CD4-positive, alpha-beta T cell treated with Interleukin-4 for 4 hours (primary cell): ENCODE measurements at places on chromosomes 5 and 9.

- no peak for DNase-seq
Observed at GRCh38 chr5:16497546-16497945, 31.9 kb upstream of the ZNF622 start.

DNA sequence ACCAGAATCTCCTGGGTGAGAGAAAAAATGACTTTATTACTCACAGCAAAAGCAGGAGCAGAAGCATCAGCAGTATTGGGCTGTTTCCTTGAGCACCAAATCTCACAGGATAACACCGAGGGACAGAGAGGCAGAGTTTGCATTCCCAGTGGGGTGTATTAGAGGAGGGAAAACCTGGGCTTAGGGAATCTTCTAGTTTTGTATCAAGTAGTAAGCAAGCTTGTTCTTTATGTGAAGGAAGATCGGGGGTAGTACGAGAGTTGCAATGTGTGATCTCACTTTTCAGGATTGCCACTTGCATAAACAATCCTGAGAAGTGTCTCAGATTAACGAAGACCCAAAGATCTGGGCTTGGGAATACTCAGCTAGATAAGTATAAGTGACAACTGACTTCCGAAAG, 1163.0 kb downstream of the TAF11L14 start:
- no peak for DNase-seq

GRCh38 chr5:77958642-77959330, 182.6 kb upstream of the TBCA start:
- no peak for DNase-seq

GRCh38 chr5:155735388-155735787, 591.6 kb upstream of the SGCD start:
- DNase-seq: no peak

GRCh38 chr5:128287740-128288139, 204.2 kb downstream of the SLC12A2 start:
- DNase-seq: no peak

GRCh38 chr5:15371184-15371583, 128.8 kb upstream of the FBXL7 start:
- no peak for DNase-seq

- DNase-seq: no peak
Observed at GRCh38 chr9:87750726-87751125, 24.8 kb downstream of the CTSL start.

DNA sequence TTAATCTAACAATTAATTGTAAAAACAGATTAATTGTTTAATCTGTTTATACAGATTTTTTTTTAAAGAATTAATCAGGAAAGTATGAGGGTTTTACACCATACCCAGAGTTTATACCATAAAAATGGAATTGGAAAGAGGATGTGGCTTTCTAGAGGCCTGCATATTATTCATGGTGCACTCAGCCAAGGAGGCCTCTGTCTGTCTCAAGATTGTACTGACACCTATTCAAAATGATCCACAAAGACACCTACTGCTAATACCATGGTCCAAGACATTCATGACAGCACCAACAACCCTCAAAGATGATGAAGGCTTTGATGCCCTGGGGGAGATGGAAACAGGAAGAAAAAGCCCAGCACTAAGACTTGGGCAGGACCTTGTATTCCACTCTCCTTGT, 58.1 kb upstream of the MAST4 start:
- no peak for DNase-seq

DNA sequence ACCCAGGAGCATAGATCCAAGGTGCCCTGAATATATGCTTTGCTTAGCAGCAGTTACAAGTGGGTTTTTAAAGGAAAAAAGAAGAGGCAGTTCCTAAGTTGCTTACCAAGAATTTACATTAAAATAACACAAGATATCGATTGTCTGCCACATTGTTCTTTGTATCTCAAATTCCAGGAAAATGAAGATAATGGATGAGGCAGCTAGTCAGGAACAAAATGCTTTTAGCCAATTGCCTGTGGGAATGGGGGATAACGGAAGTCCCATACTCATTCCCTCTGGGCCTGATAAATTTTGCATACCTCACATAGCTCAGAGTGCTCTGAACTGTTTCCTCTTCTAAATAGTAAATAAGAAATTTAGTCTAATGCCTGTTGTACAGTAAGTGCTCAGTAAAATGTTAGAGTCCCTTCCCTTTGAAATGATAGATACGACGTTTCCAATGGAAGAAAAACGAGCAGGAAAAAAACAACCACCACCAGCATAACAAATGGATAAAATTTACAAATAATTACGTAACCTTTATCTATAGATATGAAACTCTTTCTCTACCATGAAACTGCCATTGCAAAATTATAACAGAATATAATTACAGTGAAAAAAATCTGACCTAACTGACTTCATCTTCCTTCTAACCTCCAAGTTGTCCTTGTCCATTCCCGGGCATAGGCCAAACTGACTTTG, 35.5 kb upstream of the TENT2 start:
- DNase-seq: no peak

- no peak for DNase-seq
Observed at GRCh38 chr9:95204710-95205109, 112.8 kb downstream of the FANCC start.

GRCh38 chr5:159586921-159587320, 256.6 kb upstream of the IL12B start:
- DNase-seq: no peak

GRCh38 chr5:88188458-88189132, 80.0 kb downstream of the TMEM161B start:
- no peak for DNase-seq

GRCh38 chr5:85841653-85842052, 776.1 kb upstream of the COX7C start:
- DNase-seq: no peak

GRCh38 chr5:113067635-113068344, 91.2 kb downstream of the DCP2 start:
- DNase-seq: no peak

GRCh38 chr5:54294097-54294667, 16.2 kb downstream of the ARL15 start:
- no peak for DNase-seq

DNA sequence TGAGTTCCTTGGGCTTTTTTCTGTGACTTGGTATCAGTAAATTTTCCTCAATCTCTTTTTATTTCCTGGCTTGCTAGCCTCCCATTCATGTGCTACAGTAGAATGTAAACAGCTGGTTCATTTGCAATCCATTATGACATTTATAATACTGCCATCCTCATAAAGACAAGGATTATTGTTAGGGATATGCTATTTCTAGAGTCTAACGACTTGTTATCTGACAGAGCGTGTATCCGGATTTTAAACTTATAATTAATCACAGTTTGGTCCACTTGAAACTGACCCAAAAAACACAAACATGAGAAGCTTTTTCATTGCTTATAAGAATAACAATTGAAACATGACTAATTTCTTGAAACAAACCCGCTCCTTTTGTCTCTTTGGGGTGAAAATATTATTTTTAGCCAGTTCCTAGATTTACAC, 585.8 kb downstream of the TLE4 start:
- no peak for DNase-seq

GRCh38 chr5:32388432-32389129, 56.0 kb downstream of the ZFR start:
- no peak for DNase-seq

DNA sequence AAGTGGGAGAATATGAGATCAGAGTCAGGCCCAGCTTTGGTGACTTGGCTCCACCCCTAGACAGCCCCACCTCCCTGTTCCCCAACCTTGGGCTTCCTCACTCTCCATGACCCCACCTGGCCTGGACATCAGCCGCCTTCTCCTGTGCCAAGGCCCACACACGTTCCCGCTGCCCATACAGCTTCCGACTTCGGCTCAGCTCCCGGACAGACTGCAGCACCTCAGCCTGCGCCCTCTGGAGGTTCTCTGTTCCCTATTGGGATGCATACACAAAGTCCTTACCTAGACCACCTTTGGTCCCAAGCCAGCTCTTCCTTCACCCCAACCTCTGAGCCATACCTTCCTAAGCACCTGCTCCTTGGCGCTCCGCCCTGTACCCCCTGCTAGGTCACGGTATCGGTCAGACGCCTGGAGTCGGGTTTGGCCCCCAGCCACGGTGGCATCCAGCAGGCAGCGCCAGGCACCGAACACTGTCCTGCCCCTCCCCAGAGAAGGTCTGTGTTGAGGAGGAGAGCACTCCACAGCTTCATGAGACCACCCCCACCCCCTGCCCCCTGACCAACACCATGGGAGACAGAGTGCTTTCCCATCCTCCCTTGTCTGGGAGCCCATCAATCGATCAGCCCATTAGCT, 2.0 kb downstream of the FCHSD1 start:
- DNase-seq: no peak

- peak; percentile 53 for DNase-seq
Observed at GRCh38 chr5:6745706-6746222, 32.5 kb downstream of the TENT4A start.

DNA sequence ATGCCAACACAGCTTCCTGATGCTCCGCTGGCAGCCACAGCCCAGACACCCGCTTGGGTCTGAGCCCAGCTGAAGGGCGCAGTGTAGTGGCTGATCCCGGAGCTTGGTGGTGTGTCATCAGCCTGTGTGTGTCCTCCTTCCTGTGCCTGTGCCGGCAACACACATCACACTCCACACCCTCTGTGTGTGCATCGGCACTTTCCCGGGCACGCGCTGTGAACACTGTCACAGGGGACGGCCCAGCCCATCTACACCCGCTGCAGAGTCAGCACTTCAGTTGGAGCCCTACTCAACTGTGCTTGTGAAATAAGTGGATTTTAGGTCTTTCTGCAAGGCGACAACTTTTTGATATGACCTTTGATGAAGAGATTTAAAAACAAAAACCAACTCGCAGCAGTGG, 189.4 kb downstream of the IRX2 start:
- no peak for DNase-seq

- no peak for DNase-seq
Observed at GRCh38 chr5:112983363-112983762, 6.8 kb downstream of the DCP2 start.

DNA sequence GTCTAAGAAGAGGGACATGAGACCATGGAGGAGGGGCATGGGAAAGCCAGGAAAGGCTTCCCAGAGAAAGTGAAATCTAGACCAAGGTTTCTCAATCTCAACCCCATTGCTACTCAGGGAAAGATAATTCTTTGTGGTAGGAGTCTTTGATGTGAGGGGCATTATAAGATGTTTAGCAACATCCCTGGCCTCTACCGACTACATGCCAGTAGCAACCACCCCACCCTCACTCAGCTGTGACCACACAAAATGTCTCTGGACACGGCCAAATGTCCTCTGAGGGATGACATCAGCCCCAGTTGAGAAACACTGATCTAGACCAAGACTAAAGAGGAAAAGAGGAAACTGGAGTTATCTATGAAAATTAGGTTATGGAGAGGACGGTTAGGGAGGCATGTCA, 298.5 kb upstream of the KIF2A start:
- DNase-seq: no peak

- no peak for DNase-seq
Observed at GRCh38 chr5:149902177-149902576, 42.4 kb downstream of the PDE6A start.

DNA sequence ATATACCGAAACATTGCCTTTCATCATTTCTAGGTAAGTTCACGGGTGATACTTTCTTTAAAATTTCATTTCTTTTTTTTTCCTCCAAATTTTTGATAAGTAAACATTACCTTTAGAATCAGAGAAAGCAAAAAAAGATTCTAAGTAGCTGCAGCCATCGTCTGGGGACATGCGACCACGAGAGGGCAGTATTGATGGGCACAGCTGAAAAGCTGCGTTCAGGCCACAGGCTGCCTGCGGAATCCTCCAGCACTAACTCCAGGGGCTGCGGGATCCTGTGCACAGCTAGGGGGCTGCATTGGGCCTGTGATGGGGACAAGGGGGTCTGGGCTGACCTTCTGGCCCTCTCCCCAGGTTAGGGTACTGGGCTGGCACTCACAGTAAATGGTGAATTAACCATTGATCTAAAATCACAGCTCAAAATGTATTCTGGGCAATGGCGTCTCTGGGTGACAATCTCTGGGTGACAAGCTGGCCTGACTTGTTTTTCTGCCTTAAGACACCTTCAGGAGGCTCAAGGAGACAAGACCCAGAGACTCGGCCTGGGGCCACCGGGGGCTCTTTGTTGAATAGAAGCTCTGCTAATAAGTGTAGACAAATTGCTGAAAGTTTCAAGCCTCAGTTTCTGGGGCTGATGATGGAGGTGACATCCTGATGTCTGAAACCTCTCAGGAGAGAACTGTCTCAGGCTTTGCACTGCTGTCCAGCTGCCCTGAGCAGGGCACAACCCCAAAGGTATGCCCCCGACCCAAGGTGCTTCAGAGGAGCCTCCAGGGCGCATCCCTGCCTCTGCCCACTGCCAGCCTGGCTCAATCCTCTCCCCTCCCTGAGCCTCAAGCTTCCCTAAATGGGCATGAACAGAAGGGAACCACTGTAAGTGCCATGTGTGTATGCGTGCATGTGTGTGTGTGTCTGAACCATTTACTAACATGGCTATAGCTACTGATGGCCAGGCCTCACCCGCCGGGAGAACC, 44.3 kb upstream of the SARDH start:
- DNase-seq: peak; percentile 48

DNA sequence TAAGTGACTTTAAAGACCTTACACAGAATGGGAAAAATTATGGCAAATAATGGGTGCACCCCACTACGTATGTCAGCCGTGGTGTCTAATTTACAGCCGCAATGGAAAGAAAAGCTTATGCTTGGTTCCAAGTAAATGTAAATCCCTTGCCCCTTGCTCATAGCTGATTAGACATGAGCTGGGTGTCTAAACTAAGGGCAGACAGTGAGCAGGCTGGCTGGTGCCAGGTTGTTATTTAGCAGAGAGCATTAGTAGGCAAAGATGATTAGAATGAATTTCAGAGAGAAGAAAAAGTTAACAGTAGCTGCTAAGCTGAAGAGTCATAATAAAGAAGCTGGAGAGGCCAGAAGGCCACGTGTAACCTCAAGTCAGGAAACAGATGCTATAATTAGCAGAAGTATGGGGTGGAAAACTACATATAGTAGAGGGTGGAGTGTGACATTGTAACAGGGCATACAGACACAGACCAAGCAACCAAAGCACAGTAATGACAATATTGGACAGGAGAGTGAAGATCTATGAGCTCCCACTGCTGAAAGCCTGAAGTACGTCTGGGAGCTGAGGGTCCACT, 257.7 kb downstream of the MCTP1 start:
- DNase-seq: no peak

GRCh38 chr5:58544926-58545325, 37.9 kb upstream of the RAB3C start:
- DNase-seq: no peak

DNA sequence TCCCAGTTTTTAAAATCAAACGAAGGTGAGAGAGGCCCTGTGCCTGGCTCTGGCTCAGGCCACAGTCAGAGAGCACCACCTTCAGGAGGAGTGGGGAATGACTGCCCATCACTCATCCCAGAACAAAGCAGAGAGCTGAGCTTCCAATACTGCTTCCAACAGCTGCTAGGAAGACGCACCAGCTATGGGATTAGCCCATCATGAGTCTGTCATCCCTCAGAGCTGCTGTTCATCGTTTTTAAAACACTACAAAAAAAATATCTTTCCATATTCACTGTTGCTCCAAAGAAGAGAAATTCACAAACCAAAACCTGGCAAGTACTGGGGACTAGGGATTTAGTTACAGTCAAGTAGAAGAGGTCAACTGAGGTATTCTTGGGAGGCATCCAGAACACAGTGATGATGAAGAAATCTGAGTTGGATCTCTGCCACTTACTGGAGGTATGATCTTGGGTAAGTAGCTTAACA, 102.4 kb downstream of the CDK5RAP2 start:
- peak; percentile 14 for DNase-seq

- no peak for DNase-seq
Observed at GRCh38 chr9:114552706-114553105, 34.9 kb upstream of the ATP6V1G1 start.
